ENCODE measurements at places on chromosomes 5 and 9.

GRCh38 chr5:95794070-95794516 lies 28.4 kb downstream of the GLRX start:
- DNase-seq = no peak

- DNase-seq = no peak
Measured at GRCh38 chr9:34675048-34675714, 12.7 kb upstream of the CCL27 start.

GRCh38 chr9:78032730-78033457 lies 1.3 kb upstream of the GNAQ start:
- no peak for DNase-seq

- DNase-seq = no peak
Measured at GRCh38 chr9:129095170-129095667, 14.3 kb downstream of the DOLPP1 start.

DNA sequence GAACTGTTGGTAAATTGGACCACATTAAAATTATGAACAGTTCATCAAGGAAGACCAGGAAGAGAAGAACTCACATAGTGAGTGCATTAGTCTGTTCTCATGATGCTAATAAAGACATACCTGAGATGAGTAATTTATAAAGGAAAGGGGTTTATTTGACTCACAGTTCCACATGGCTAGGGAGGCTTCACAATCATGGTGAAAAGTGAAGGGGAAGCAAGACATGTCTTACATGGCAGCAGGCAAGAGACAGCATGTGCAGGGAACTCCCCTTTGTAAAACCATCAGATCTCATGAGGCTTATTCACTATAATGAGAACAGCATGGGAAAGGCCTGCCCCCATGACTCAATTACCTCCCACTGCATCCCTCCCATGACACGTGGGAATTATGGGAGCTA lies 135.9 kb upstream of the MAN2A1 start:
- no peak for DNase-seq
